ENCODE measurements at places on chromosomes 6 and 20.

GRCh38 chr6:33015798-33016197 lies 6.4 kb upstream of the HLA-DOA start:
- no peak for DNase-seq

DNA sequence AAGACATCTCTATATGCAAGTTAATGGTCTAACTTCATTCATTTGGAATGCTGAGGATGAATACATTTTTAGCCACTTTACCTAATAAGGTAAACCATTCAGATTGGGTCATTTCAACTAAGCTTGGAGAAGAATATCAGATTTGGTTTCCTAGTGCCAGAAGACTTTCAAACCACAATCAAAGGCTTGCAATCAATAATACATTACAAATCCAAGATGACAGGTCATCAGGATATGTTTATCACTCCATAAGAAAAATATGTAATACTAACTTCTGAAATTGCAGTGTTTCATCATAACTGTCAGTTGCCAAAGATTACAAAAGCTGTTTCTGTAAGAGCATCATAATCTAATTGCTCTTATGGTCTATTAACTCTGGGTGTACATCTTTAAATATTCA lies 654.0 kb downstream of the COL12A1 start:
- no peak for DNase-seq

DNA sequence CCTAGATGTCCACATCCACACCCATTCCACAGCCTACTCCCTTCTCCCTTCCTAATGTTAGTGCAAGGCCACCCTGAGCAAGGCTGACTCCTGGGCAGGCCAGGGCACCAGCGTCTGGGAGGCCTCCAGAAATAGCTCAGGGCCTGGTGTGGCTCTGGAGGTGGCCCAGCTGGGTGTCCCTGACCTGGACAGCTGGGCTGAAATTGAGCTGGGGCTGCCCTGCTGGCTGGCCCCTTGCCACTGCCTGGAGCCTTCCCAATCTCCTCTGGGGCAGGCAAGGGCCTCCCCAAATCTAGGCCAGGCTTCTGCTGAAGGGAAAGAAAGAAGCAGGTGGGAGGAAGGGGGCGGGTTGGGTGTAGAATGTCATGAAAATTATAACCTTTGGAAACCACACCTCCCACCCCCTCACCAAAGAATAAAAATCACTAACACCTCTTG lies 2.1 kb downstream of the FAM110A start:
- no peak for DNase-seq

DNA sequence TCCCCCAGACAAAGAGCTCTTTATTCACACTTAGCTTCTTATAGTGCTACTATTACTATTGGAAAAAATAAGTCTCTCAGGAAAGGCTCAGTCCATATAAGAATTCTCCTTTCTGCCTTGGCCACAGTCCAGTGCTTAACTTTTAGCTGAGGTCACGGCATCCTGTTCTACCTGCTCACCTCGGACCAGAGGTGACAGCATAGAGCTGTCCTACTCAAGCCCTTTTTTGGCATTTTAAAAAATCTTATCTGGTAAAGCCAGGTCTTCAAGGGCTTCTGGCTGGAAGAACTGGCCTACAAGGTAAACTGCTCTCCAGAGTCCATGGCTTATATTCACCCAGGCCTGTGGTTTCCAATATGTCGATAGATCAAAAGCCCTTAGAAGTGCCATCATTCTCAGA lies 109.7 kb downstream of the RCAN2 start:
- no peak for DNase-seq

DNA sequence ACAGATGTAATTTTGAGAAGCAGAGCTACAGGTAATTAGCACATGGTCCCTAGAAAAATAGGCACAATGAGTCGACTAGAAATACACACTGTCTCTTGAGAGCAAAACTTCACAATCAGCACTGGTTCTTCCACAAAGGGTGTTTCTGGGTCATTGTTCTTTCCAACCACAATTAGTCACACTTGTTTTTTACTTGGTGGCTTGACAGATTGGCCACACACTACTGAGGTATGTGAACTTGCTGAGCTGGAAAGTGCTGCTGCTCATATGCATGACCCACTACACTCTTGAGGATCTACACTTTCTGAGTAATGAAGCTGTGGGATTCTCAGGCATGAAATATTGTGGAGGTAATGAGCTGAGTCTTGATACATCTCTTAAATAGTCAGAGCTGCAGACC lies 347.7 kb downstream of the BCKDHB start:
- DNase-seq = no peak

GRCh38 chr20:39752262-39752876 lies 790.2 kb downstream of the DHX35 start:
- no peak for DNase-seq
